ENCODE measurements at places on chromosomes 7 and 10.

DNA sequence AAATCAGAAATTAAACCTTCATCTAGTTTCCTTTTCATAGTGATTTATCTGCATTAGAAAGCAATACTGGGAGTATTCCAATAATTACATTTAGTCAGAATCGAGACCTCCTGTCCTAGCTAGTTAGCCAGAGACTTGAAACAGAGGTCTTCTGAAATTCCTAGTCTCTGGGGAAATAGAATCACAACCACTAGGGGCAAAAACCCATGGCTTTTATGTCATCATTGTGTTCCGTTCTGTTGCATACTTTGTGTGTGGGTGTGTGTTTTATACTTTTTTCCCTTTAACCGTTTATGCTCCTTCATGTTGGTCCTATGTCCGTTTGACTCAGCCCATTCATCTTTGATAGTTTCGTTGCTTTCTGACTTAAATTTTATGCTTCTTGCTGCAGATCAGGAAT lies 79.8 kb downstream of the RALA start:
- DNase-seq: no peak

DNA sequence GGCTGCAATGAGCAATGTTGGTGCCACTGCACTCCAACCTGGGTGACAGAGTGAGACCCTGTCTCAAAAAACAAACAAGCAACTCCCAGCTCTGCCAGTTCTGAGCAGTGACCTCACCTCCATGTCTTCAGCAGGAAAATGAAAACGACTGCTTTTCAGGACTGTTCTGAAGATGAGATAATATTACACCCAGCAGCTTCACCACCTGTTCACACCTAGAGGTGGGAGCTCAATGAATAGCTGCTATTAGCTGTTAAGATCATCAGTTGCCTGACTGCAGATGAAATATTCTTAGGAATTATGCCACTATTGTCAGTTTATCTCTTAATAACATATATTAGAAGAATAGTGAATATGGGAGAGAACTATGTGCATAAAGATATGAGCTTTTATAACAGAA lies 48.4 kb upstream of the CYTH3 start:
- DNase-seq: no peak

DNA sequence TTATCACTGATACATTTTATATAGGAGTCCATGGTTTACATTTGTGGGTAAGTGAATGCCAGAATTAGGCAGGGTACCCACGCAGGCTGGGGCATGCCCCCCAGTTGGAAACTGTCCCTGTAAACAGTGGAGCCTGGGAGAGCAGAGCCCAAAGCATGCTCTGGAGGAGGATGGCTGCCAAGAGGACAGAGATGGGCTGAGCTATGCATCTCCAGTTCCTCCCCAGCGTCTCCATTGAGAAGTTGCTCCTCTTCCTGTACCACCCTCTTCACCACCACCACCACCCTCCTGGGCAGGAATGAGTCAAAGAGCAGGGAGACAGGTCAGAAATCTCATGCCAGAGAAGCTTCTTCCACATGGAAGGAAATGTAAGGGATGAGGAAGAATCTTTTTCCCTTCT lies 67.7 kb upstream of the KMT2E start:
- DNase-seq: no peak

GRCh38 chr7:35491233-35491632 lies 203.7 kb downstream of the HERPUD2 start:
- DNase-seq: no peak

- DNase-seq: no peak
Observed at GRCh38 chr7:27842851-27843250, 102.9 kb downstream of the TAX1BP1 start.

DNA sequence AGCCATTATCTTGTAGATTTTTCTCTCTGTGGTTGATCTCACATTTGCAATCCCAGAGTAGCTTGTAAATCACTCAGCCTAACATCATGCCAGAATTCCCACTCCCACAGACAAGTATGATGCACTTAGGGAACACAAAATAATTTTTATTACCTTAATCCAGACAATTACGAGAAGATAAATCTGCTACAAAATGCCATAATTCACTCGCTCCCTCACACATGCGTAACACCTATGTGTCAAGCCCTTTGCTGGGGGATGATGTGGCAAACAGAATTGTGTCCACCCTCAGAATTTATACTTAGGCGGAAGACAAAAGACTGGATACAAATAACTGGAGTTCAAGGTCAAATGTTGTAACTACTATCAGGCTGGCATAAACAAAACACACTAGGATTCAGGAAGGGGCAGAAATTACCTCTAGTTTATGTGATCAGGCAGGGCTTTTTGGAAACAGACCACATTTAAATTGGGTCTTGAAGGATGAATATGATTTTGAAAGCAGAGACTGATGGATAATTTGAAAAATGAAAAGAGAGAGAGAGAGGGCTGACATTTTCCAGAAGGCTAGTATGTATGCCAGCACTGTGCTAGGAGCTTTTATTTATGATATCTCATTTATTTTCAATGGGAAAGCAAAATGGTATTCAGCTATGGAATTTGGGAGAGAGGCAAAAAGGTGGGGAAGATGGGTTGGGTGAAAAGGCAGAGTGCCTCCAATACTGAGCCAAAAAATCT lies 69.8 kb downstream of the DOCK4 start:
- no peak for DNase-seq

GRCh38 chr10:73965890-73966768 lies 31.8 kb upstream of the VCL start:
- no peak for DNase-seq

DNA sequence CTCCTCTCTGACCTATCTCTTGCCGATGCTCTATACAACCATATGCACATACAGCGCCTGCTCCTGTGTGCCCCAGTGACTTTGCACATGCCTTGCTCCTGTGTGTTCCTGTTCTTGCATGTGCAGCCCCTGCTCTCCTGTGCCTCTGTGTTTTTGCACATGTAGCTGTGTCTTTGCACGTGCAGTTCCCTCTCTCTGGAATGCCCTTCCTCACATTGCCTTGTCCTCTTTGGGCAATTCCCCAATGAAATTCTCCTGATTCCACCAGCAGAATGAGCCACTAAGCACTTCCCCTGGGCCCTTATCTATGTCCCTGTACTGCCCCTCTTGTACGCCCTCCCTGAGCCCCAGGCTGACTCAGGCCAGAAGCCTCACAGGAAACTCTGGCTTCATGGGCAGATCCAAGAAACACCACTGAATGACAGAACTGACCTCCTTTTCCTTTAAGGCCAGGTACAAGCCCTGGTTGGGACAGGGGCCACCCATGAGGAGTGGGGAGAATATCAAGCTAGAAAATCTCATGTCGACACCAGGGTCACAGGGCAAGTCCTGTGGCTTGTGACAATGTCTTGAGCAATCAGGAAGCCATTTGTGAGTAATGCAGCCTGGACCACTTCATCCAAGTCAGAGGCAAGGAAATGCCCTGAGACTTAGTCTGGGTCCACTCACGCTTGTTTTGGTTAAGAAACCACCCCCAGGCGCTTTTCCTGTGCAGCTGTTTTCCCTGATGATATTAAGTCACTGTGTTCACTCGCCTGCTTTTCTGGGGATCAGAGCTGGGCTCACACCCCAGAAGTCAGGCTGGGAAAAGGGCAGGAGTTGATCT lies 1.9 kb upstream of the ARHGAP22 start:
- no peak for DNase-seq

GRCh38 chr7:141451232-141451631 lies 100.0 kb upstream of the AGK start:
- DNase-seq: no peak

DNA sequence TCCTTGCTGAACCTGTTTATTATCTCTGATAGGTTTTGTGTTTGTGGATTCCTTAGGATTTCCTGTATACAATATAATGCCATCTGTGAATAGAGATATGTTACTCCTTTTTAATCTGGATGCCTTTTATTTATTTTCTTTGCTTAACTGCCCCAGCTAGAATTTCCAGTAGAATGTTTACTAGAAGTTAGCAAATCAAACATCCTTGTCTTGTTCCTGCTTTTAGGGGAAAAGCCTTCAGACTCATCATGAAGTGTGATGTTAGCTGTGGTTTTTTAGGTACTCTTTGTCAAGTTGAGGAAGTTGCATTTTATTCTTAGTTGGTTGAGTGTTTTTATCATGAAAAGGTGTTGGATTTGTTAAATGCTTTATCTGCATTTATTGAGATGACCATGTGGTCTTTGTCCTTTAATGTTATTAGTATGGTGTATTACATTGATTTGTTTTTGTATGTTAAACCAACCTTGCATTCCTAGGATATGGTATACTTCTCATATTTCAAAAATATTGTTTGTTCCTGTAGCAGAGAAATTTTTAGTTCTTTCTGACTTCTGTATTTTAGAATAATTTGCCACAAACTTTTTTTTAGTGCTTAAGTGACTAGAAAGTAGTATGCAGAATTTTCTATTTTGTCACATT lies 24.3 kb downstream of the PPP2R2D start:
- DNase-seq: no peak

DNA sequence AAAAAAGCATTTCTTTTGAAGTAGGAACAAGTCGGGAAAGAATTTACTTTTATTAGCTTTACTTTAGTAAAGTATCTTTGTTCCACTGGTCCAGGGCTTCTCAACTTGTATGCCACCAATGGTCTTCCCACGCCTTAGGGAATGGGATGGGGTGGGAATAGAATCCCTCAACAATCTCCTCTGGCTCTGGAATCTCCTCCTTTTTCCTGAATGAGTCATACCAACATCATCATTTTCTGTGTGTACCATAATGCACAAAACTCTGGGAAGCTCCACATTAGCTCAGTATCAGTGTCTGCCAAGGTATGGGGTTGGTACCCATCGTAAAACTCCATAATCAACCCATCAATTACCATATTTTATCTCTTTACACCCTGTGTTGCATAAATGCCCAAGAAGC lies 159.4 kb upstream of the BMPER start:
- no peak for DNase-seq

Measured in cortex of kidney (tissue), 1 donor.